ENCODE measurements at places on chromosomes 16 and 17.

DNA sequence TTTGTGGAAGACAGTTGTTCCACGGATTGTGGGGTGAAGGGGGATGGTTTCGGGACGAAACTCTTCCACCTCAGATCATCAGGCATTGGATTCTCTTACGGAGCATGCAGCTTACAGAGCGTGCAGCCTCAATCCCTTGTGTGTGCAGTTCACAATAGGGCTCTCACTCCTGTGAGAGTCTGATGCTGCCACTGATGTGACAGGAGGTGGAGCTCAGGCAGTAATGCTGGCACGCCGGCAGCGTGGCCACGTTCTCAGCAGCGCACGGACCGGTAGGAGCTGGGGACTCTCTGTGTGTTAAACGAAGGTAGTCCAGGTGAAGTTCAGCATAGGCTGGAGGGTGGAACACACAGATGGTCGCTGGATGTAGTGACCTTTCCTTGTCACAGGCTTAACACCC, 37.8 kb downstream of the SEC14L1 start:
- DNase-seq: no peak

DNA sequence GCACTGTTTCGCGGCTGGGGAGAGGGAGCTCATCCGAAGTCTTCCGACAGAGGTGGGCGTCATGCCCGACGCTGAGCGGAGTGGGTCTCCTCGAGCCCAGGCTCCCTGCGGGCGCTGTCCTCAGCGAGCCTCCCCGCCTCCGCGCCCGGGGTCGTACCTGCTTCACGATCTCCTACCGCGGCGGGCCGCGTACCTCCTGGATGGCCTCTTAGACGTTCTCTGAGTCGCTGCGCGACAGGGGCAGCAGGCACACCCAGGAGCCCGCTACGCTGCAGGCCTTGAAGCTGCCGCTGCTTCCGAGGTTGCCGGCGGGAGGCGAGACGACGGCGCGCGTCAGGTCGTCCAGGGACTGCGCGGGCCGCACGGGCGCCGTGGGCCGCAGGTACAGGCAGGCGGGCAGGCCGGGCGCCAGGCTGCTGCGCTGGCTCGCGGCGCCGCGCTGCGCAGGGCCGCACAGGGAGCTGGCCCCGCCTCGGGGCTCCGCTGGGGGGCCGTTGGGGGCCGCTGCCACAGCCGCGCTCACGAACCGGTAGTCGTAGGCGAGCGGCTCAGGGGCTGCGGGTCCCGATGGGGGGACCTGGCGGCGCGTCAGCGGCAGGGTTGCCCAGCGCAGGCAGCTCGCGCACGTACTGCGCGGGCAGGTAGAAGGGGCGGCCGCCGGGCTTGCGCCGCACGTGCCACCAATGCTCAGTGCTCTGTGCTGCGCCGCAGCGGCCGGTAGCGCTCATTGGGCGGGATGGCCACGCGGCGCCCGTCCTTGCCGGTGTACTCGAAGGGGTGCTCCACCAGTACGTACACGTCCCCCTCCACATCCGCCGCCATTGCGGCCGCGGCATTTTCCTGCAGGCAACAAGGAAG, 116.4 kb upstream of the SMURF2 start:
- no peak for DNase-seq

DNA sequence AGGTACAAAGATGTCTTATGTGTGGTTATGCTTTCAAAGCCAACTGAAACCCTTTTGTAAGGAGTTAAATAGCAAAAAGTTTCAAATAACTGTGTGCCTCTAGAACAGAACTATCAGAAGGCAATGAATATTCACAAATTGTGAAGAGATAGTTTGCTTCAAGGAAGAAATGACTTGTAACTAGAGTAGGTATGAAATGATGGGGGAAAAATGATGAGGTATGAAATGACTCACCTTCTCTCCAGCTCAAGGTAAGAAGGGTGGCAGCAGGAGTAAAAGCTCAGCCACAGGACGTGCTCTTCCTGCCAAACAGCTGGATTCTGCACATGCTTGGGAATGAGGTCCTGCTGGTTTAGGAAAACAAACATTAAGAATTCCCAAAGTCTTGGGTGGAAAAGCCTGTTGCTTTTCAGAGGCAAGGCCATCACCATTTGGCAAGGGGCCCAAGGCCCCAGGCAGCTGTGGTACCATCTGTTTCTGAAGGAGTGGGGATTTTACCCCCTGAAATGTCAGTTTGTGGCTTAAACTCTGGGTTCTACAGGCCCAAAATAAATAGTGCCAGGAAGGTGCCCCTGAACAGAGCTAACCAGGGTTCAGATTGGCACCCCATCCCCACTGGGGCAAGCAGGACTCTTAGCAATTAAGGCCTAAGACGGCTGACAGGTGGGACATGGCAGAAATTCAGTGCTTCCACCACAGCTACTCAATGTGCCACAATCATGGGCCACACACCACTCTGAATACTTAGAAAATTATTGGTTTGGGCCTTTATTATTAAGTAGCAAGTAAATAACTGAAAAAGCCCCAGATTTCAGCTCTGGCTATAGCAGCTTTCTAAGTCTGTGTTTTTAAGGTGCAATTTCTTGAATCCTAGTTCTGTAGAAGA, 13.3 kb downstream of the HERPUD1 start:
- no peak for DNase-seq

GRCh38 chr17:46873941-46874645, 22.7 kb downstream of the WNT9B start:
- no peak for DNase-seq

GRCh38 chr17:36949461-36949927, 740 bp downstream of the AATF start:
- no peak for DNase-seq

DNA sequence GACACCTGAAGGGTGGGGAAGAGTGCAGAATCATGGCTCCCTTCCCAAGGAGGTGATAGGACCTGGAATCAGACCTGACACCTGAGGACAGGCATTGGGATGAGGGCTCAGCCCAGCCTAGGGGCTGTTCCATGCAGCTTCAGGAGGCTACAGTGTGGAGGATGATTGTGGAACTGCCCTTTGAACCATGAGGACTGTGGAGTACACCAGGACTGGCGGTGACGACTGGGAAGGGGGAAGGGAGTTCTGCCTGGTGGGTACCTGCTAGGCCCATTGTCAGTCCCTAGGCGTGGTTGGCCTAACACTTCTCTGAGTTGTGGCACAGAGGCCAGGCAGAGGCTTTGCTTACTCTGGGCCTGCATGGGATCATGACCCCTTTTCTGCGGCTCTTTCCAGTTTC, 76.1 kb downstream of the MPRIP start:
- no peak for DNase-seq

DNA sequence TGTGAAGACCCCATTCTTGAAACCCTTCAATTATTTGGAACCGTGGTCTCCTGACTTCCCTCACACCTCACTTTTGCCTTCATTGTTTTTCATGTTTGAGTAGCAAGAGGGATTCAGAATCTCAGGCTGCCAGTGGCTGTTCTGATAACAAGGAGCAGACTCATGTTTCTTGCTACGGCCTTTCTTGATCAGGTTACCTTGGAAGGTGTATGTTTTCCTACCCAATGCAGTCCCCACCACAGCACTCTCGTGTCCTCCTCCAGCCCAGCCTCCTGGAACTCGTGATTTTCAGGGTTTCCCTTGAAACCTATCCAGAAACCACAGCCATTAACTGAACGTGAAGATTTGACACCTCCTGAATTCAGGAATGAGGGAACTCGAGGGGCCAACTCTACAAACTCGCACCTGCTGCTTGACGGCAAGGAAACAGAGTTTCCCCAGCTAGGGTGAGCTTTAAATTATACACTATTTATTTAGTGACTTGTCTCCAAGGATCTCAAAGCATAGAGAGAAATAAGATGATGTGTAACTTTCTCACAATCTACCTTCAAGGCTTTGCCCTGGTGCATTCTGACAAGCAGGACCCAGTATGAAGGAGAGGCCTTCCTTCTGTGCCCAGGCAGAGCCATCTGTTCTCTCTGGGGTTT, 1.6 kb downstream of the ZFHX3 start:
- no peak for DNase-seq

All from amygdala (tissue), 56 donors.